ENCODE measurements at places on chromosomes 5 and 9. TPM values are rescaled to one million over a fixed set of nuclear protein-coding genes. Genes with fewer than 3 reads are reported as not detected.

The ABLIM3 gene
- not detected for total RNA-seq

The CEMIP2 gene
- total RNA-seq = 46.5 TPM

The DOK3 gene
- 7.8 TPM for total RNA-seq

The TSSK1B gene
- total RNA-seq = not detected

The TEK gene
- not detected for total RNA-seq

The PDE6A gene
- total RNA-seq = not detected

The OR1J1 gene
- total RNA-seq = not detected

The OGN gene
- total RNA-seq = not detected

The SLC36A2 gene
- total RNA-seq = not detected

The OLFM1 gene
- not detected for total RNA-seq

The IFNA21 gene
- total RNA-seq = not detected

The QRFP gene
- total RNA-seq = not detected

The HCN1 gene
- total RNA-seq = not detected

The GLIPR2 gene
- 73.0 TPM for total RNA-seq

GRCh38 chr5:67176936-67177335 lies 19.7 kb downstream of the CD180 start:
- DNase-seq = no peak

DNA sequence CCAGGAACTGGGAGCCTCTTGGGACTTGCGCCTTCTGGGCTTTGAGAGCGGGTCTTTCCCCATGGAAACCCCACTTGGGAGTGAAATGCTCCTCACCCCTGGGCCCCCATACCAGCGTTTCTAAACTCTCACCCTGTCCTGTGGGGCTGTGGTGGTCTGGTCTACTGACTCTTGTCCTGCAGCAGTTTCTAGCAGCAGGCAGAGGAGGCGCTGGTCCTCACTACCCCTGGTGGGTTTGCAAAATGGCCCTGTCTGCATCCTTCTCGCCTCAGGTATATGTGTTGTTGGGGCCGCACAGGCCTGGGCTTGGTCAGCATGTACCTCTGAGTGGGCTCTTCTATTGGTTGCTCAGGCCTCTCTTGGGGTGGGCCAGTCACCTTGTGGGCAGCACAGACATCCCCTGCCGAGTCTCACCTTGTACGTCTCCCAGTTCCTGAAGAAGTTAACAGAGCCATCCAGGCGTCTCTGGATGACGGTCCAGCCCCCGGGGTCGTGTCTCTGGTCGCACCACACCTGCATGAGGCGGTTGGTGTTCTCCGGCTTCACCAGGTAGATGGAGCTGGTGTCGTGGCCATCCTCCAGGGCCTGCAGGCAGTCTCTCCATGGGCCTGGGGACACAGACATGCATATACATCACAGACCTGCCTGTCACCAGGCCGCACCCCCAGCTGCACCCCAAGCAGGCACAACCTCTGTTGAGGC lies 29.0 kb downstream of the ANGPTL2 start:
- no peak for DNase-seq

DNA sequence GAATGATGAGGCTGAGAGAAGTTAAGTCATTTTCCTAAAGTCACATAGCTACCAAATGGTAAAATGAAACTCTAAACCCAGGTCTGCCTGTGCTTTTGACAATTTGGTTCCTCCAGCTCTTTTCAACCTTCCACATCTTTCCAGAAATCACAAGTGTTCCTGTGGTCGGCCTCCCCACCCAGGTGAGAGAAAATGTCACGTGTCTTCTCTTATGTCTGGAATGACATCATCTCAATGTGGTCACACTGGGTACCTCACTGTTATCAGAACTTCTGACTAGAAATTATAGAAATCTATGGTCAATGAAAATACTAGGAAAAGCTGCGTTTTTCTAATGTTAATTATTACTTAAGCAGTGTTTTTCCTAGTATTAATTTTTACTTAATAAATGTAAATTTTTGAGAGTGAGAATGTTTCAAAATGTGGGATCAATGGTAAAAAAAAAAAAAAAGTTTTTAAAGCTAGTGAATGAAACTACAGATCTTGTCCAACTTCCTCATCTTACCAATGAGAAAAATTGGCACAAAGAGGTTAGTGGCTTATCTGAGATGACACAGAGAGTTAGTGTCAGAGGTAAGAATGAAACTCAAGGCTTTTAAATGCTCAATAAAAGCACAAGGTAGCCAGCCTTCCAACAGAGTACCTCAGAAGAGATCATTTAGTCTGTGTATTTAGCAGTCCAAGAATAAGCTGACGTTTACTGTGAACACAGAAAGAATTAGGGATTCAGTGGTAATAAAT lies 228.7 kb upstream of the NR4A3 start:
- no peak for DNase-seq

DNA sequence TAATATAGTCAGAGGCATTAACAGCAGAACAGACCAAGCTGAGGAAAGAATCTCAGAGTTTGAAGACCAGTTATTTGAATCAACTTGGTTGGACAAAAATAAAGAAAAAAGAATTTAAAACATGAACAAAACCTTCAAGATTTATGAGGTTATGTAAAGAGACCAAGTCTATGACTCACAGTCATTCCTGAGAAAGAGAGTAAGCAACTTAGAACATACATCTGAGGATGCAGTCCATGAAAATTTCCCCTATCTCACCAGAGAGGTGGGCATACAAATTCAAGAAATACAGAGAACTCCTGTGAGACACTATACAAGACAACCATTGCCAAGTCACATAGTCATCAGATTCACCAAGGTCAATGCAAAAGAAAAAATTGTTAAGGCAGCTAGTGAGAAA lies 17.4 kb upstream of the C9orf72 start:
- no peak for DNase-seq

GRCh38 chr9:38200431-38200830 lies 131.4 kb upstream of the SHB start:
- DNase-seq = no peak

DNA sequence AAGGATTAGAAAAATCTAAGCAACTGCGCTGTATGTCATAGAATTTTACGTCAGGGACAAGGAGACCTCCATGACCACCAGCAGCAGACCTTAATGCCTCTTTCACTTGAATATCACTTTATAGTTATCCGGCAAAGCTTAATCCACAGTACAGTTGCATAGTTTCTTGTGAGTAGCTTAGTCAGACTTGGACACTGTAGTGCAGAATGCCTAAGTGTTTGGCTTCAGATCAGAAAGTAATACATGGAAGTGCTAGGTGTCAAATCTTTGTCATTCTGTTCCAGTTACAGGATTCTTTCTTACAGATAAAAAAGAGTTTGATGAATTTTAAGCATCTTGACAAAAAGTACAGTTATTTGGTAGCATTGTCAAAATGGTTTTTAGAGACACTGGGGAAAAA lies 239.9 kb upstream of the PAPPA start:
- no peak for DNase-seq

GRCh38 chr5:173807181-173807655 lies 80.9 kb upstream of the CPEB4 start:
- DNase-seq = no peak

GRCh38 chr9:102506406-102506805 lies 488.7 kb upstream of the CYLC2 start:
- DNase-seq = no peak

GRCh38 chr9:132802121-132802795 lies 75.8 kb downstream of the AK8 start:
- no peak for DNase-seq

DNA sequence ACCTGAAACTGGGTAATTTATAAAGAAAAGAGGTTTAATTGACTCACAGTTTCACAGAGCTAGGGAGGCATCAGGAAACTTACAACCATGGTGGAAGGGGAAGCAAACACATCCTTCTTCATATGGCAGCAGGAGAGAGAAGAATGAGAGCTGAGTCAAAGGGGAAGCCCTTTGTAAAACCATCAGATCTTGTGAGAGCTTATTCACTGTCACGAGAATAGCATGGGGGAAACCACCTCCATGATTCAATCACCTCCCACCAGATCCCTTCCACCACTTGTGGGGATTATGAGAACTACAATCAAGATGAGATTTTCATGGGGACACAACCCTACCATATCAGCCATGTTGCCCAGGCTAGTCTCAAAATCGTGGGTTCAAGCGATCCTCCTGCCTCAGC lies 143.4 kb downstream of the FGF18 start:
- no peak for DNase-seq

- DNase-seq = no peak
Measured at GRCh38 chr5:39203275-39203922, 16.0 kb downstream of the FYB1 start.

- DNase-seq = no peak
Measured at GRCh38 chr9:133821601-133822429, 83.7 kb upstream of the SARDH start.

GRCh38 chr9:137771580-137771979 lies 106.0 kb upstream of the CACNA1B start:
- DNase-seq = no peak

DNA sequence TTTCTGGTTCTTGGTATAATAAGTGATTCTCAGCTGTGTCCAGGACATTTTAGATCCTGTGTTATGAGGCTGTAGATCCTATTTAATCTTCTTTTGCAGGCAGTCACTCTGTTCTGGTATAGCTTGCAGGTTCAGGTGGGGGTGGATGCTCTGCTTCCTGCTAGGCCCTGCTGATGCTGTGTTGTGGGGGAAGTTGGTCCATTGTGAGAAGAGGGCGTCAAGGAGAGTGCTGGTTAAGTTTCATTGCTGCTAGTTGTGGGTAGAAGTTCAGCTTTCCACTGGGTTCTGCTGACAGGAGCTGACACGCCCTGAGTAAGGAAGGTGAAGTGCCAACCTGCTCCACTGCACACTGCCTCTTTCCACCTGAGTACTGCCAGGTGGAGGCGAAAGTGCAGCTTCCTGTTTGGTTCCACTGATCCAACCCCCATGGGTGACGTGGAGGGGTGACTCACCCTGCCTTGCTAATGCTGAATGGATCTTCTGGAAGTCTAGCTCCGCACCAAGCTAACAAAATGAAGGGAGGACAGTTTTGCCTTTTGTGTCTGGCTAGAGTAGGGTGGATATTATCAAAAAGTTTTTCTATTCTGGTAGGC lies 16.3 kb downstream of the NMRK1 start:
- DNase-seq = peak; percentile 61

GRCh38 chr9:36165826-36166167 lies 3.4 kb upstream of the CCIN start:
- DNase-seq = no peak

DNA sequence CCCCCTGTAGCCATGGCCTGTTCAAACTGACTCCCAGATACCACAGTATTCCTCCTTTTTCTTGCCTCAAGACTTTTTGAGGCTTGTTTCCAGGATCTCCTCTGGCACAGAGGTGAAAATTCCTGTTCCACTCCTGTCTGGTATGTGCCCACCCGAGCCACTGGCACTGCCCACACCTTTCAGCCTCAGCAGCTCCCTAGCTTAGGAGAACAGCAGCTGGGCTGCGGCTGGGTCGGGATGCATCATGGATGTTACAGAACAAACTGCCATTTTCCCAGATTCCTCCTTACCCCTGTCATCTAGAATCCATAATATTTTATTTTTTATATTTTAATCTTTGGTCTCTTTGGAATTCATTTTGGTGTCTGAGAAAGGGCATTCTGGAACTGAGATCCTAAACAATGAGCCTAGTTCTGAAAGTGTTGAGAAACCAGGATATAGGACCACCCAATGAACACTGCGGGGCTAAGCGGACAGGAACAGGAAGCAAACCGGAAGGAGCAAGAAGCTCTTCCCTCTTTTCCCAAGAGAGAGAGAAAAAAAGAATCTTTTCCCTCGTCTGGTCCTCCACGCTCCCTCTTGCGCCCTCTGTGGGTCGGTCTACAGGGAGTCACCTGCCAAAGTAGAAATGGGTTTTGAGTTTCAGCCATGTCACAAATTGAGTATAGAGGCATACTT lies 12.5 kb downstream of the OR2S2 start:
- DNase-seq = peak; percentile 78

- DNase-seq = no peak
Measured at GRCh38 chr9:120353506-120353905, 226.5 kb downstream of the CDK5RAP2 start.

GRCh38 chr9:35646153-35646532 lies 4.6 kb downstream of the SIT1 start:
- no peak for DNase-seq

DNA sequence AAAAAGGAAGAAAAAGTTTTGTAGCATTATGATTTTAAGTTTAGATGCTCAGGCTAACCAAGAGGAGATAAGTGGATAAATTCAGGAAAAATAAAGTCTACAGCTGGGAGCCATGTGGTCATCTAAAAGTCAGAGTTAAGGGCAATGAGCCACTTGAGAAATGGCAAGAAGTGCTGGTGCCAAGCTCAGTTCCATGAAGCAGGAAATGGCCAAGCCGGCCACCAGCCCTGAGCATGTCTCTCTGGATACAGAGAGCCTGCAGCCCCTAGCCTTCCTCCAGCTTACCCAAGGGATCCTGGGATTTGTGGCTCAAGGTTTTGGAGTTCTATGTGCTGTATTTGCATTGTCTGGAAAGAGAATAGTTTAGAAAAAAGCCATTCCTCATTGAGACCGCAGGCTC lies 12.2 kb upstream of the S1PR3 start:
- no peak for DNase-seq

DNA sequence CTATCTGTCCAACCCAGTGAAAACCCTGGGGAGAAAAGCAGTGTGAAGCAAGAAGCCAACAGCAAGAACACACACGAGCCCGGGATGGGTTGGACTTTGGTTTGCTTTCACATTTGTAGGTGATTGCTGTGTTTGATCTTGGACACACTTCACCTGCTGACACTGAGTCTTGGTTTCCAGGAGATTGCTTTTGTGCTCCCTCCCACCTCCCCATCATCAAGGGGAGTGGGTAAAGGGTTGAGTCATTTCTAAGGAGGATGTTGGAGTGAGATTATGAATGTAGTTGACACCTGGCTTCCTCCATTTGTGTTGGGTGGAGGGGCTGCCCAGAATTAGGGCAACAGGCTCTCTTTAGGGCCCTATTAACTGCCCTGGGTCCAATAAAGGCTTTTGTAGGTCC lies 37.5 kb downstream of the ANKDD1B start:
- DNase-seq = no peak

- no peak for DNase-seq
Measured at GRCh38 chr5:154559398-154560276, 81.6 kb upstream of the HAND1 start.

DNA sequence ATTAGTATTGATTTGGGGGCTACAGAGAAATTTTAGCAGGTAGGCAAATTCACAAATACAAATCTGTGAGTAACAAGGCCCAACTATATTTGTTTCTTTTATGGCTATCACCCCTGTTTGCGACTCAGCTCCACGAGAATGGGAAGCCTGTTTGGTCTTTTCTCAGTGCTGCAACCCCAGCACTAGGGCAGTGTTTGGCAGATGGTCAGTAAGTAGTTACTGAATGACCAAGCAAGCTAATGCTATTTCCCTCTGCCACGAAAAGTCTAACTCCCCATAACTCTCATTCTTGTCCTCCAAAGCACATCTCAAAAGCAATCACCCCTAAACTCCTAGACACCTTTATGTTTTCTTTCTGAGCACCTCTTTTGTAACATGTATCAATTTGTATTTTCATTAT lies 245.6 kb downstream of the DNAH5 start:
- DNase-seq = no peak

DNA sequence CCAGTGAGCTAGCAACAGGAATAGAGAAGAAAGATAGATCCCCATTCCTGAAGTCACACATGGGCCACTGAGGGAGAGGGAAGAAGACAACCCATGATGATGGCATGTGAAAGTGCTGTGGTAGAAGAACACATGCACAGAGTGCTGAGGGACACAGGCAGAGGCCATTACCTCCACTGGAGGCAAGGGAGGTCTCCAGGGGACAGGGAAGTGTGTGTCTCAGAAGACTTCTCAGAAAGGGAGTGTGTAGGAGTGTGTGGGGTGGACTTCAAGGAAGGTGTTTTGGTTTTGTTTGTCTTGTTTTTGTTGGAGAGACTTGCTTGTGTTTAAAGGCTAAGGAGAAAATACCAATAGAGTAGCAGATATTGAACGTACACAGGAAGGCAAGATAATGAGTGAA lies 77.0 kb upstream of the SMARCA2 start:
- no peak for DNase-seq

GRCh38 chr9:109861918-109862317 lies 81.9 kb downstream of the PALM2AKAP2 start:
- DNase-seq = no peak
